ENCODE measurements at places on chromosomes 13 and 19.

- DNase-seq, result no peak
Measured at GRCh38 chr19:15212711-15213110, 11.9 kb upstream of the NOTCH3 start.

GRCh38 chr13:43271152-43271551 lies 247.8 kb downstream of the DNAJC15 start:
- no peak for DNase-seq

GRCh38 chr19:56269348-56269747 lies 3.2 kb upstream of the EDDM13 start:
- DNase-seq, result no peak

- no peak for DNase-seq
Measured at GRCh38 chr19:23709347-23709746, 22.3 kb upstream of the ZNF675 start.

Data from activated CD4-positive, alpha-beta T cell treated with anti-CD3 and anti-CD28 coated beads, Interleukin-2, amount 50 U/mL, for 48 hours (primary cell).